ENCODE measurements at places on chromosomes 6 and 20.

- no peak for DNase-seq
Observed at GRCh38 chr6:35681298-35681697, 7.4 kb downstream of the FKBP5 start.

DNA sequence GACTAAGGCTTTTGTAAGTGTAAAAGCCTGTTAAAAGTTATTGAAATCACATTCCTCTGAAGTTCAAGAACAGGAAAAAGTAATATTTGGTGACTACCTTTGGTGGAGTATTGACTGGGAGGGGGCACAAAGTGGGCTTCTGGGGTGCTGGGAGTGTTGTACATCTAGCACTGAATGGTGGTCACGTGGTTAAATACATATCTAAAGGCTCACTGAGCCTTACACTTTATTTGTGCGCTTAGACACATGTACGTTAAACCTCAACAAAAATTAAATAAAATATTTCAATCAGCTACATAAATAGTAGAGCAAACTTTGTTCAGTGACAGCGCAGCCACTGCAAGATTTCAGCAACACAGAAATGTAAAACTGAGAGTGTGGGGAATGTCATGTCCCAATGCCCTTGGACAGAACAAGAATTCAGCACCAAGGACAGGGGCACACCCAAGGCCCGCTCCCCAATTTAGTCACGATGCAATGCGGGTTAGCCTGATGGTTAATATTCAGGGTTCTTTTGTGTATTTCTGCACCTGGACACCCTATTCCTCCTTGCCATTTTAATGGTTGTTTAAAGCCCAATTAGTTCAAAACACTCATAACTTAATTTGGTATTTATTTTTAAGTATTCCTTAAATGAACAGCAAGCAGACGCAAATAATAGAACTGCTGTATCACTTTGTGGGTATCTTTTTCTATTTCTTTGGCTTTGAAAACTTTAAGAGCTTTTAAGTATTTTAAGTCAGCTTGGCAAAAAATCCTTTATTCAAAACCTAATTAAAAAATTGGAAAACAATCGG lies 37.4 kb downstream of the ANGPT4 start:
- no peak for DNase-seq

- no peak for DNase-seq
Observed at GRCh38 chr6:119171864-119172588, 93.6 kb upstream of the FAM184A start.

DNA sequence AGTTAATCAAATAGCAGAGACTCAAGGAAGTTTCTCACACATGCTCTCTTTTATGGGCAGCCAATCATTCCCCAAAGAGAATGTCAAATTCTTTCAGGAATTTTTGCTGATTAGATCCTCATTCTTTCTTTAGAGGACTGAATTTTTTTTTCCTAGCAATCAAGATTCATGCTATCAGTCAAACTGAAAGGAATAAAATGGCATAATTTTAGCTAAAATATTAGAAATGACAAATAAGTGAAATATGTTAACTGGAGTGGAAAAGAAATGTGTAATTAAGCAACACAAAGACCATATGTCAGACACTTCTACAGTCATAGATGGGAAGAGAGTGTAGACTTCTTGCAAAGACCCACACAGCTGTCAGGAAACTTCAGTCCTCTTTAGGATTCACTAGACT lies 242.3 kb upstream of the RNF217 start:
- DNase-seq: no peak

- no peak for DNase-seq
Observed at GRCh38 chr6:12555267-12555666, 161.3 kb upstream of the PHACTR1 start.

DNA sequence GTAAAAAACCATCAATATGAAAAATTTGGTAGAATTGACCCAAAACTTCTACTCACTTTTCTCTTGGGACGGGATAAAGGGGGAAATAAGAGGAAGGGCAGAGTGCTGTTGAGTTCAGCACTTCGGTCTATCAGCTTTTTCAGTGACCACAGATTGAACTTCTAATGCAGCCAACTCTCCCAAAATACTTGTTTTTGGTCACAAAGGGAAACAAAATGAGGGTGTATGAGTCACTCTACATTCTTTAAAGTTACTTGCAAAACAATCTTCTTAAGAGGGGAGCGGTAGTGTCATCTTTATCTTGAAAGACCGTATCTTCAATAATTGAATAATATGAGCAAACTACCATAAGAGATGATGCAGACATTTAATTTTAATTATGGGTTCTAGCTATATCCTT lies 661.3 kb downstream of the CD109 start:
- no peak for DNase-seq

GRCh38 chr20:32352121-32352720 lies 5.9 kb upstream of the ASXL1 start:
- DNase-seq: no peak

DNA sequence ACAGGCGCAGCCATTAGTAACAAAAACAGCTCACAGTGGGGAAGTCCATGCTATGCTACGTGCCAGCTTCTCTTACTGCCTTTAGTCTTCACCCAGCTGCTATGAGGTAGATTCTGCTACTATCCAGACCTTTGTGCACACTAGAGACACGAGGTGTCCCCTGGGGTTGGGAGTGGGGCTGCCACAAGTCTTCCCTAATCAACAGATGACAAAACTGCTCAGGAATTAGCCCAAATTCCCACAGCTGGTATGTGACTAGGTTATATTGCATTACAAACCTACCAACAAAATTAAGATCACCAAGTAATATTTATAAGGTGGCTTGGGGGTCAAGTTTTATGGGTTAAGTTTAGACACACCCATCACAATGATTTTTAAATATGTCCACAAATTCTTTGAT lies 63.3 kb downstream of the PSMB1 start:
- DNase-seq: no peak

DNA sequence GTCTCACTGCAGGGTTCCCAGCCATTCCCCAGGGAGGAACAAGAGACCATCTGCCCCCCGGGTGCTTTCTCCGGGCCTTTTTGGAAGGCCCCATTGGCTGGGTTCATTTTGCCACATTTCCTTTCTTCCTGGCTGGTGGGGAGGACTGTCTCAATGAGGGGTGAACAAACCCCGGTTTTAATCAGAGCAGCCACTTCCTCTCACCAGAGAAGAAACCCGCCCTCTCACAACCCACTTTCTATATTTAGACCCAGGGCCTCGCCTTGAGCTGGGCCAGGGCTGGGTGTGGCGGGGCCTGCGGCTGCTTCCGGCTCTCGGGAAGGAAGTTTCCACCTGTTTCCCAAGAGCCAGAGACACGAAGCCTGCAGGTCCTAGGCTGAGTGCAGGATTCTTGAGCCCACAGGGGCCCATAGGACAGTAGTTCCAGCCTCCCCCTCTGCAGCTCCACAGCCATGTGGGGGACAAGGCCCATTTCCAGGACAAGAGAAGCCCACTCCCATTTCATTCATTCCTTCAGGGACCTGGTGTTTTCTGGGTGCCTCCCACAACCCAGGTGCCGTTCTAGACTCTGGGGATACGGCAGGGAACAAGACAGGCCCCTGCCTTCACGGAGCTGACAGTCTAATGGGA lies 41.8 kb downstream of the RBM38 start:
- peak; percentile 37 for DNase-seq

- DNase-seq: no peak
Observed at GRCh38 chr20:14384416-14385175, 47.2 kb upstream of the FLRT3 start.

DNA sequence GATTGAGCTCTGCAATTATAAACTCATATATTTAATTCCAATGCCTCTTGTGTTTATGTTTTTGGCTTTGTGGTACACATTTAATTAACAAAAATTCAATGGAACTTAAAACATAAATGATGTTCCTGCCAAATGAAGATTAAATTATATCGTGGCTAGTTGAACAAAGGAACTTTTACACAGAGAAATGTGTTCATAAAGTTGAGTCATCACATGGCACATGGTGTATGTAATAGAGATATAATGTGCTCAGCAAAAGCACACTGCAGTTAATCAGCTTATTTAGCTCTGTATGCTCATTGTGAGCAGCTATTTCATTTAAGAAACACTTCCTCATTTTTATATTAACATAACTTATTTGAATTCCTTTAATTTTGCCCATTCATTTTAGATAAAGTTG lies 1295.6 kb upstream of the CITED2 start:
- DNase-seq: no peak

DNA sequence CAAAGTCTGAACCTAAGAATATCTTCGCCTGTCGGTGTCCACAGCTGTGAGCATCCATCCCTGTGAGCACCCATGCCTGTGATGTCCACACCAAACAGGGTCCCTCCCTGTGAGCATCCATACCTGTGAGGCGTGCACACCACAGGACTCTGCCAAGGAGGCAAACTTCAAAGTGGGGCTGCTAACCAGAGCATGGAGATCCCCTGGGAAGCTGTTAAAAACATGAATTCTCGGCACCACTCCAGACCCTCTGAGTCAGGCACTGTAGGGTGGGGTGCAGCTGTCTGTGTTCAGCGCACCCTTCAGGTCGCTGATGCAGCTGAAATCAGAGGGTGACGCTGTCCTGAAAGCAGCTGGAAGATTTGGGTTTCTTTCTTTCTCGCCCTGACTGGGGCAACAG lies 85.4 kb upstream of the NXT1 start:
- no peak for DNase-seq

- no peak for DNase-seq
Observed at GRCh38 chr6:18183766-18184165, 28.5 kb downstream of the KDM1B start.

DNA sequence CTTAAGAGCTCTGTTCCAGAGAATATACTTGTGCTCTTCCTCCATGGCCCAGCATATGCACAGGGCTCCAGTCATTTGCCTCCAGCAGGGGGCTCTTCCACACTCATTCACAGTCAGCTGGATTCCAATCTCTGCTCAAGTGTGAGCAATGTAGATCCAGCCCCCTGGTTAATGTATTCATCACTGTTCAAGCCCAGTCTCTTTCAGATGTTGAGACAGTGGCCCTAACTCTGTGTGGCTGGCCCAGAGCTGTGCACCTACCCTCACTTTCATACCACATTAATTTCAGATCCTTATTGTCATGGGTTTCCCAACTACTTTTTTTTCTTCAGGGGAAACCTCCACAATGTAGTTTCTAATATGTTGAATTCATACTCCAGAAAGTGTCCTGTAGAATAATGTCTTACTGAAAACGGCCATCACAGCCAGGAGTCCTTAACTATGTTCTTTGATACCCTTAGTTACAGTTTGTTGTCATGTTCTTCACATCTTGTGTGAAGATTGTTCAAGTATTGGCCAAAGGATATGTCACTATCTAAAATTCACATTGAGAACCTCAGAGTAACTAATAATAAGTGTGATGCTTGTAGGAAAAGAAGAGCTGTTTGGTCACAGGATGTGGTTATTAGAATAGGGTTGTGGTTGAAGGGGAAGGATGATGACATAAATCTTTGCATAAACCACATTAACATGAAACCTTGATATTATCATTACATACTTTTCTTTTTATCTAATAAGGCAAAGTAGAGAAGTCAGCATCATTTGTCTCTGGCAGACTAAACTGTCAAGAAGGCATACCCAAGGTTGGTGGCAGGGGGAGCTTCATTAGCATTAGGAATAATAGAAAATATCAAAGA lies 14.4 kb upstream of the HLA-DQA1 start:
- DNase-seq: no peak
